ENCODE measurements at places on chromosomes 13 and 19.
A peak's percentile ranks its signal among the peaks of the same experiment; 100 is the strongest.

GRCh38 chr19:685454-685931, 9.3 kb downstream of the FSTL3 start:
- DNase-seq, result no peak

DNA sequence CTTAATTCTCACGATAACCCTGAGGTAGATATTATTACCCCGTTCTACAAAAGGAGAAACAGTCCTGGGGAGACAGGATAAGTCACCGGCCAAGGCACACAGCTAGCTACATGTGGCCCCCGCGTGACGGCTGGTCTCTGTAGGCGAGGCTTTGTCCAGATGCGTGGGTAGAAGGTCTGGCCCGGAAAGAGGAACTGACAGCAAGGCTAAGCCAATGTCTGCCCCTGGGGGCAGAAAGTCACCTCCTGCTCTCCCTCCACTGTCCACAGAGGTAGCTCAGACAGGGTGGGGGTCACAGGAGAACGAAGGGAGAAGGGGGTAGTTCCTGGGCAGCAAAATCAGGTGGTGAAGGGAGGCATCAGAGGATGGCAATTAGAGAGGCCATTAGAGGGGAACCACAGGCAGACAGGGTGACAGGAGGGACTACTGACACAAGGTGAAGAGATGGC, 1.8 kb downstream of the APOC4 start:
- DNase-seq, result no peak

DNA sequence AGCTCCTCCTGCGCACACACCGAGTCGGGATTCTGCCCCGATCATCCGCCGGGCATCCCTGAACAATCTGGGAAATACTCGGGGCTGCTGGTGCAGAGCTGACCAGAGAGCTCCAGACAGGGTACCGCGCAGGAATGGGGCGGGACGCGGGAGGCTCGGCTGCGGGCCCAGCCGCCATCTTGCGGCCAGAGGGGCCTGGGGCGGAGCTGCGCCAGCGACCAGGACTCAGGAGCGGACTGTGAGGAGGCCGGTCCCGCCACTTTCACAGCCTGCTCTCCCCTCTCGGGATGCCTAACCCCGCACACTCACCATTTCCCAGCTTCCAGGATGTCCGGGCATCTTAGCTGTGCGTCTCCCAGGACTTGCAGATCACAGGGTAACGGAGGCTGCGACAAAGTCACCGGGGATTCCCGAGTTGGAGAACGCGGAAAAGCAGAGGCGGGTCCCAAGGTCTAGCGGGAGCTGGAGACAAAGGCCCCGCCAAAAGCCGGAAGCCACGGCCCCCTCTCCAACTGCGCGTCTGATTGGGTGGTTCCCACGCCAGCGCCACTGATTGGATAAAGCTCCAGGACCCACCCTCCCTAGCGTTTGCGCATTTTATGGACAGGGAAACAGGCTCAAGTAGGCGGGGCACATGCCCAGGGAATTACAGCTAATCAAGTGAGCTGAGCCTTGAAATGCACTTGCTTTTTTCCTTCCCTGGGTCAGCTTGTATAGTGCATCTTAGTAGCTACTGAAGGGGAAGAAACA, 15.8 kb upstream of the ZNF43 start:
- DNase-seq, result peak; percentile 97

DNA sequence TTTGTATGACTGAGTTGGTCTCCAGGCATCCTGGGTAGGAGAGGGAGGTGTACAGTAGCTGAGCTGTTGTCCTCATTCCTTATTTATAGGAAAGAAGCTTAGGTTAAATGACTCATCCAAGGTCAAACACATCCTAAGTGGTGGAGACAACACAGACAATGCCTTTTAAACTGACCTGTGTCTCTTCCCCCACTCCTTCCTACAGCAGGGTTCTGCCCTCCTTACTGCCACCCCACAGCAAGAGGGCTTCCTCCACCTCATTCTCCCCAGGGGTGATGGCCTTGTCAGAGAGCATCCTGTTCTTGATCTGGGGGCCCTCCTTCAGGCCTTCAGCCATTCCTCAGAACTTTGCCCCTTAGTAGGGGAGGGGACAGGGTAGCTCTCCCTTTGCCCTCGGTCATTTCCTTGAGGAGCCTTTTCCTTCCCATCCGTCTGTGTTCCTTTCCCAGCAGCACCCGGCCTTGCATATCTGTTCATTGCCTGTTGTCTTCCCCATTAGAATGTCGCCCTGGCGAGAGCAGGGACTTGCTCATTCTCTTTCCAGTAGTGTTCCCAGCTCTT, 48.2 kb upstream of the GPI start:
- peak; percentile 21 for DNase-seq

GRCh38 chr13:55090612-55091011, 2050.1 kb upstream of the PRR20A start:
- DNase-seq, result no peak

DNA sequence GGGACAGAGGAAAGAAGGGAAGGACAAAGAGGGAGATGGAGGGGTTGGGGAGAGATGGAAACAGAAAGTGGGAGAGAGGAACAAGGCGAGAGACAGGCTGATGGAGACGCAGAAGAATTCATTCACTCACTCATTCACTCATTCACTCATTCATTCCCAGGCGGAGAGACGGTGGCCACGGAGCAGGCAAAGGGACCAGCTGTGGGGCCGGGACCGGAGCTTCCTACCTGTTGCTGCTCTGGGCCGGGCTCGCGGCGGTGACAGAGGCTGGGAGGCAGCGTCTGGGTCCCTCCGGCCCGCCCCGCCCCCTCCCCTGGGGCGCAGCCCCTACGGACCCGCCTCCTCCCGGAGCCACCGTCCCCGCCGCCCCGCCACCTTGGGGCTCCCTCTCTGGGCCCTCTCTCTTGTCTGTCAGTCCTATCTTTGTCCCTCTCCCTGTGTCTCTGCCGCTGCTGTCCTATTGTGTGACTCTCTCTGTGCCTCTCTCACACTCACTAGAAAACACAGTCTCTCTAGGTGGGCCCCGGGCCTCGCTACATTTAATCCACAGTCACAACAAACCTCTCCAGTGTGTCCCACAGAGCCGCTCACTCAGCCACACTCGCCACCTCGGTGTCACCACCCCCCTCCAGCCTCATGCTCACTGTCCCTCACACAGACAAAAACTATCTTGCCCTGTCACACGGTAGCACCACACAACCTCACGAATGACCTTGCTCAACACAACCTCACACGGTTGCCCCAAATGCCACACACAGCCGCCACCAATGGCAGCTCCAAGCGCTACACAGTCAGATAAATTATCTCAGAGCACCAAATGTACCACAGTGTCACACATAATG, at the start of gene GNG8:
Gene GNG8, minus strand, starts transcription at position 283 of the 842 bp plus-strand sequence. CDS start 1,520 bp downstream, outside the sequence.
- no peak for DNase-seq

- DNase-seq, result no peak
Observed at GRCh38 chr19:33690378-33691029, 68.8 kb downstream of the CHST8 start.

DNA sequence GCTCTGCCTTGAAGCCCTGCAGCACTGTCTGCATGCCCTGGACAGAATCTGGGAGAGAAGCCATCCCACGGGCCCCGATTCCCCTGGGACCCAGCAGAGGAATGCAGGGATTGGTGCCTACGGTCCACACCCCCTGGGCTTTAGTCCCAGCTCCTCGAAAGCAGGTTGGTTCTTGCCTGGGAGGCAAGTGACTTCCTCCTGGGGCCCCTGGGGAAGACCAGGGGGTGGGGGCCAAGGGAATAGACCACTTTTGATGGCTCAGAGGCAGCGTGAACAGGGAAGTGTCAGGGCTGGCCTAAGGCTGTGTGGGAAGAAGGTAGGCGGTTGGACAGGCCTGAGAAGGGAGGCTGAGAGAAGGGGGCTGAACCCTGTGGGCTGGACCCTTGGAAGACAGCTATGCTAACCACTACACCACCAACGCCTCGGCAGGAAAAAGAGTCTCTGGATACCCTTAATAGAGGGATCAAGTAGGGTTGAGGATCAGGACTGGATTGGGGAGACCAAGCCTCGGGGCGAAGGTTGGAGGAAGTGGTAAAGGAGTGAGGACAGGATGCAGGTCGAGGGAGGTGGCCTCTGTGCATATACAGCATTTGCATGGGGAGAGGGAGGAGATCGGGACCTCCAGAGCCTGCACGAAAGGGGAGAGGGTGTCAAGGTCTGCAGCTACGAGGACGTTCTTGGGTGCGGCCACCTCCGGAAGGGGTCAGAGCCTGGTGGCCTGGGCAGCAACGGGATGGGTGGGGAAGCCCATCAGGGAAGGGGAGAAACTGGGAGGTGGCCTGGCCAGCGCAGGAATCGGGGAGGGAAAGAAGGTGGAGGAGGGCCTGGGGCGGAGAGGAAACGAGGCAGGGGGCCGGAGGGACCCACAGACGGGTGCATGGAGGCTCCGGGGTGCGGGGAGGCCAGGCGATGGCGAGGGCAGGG, 709 bp downstream of the DPP9 start:
- DNase-seq, result peak; percentile 76

DNA sequence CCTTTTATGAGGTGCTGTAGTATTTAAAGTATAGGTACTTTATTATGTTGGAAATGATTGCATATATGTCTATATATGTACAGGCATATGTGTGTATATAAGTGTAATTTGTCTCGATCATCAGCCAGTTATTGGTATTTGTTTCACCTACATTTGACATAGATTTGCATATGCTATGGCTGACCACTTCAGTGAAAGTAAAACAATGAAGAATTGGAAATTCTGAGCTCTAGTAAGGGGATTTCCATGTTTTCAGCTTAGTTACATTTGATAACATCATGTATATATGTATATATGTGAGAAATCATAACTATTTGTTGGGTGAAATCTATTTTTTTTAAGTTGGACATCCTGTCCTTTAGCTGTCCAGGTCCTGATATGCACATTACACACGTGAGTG, 1303.9 kb downstream of the EFNB2 start:
- no peak for DNase-seq

- no peak for DNase-seq
Observed at GRCh38 chr19:2726904-2727639, 5.9 kb upstream of the DIRAS1 start.

DNA sequence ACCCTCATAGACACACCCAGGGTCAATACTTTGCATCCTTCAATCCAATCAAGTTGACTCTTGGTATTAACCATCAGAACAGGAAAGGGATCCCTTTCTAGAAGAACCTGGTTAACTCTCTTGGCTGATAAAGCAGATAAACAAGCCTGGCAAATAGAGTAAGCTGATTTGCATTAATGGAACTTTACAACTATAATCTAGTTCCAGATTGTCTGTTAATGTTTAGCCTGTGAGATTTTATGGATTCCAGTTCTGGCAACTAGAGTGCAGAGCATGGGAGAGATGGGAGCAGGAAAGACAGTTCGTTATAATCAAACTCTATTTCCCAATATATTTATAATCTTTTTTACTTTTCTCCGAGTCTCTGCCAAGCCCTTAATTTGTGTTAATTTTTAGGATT, 272.6 kb upstream of the KLHL1 start:
- DNase-seq, result no peak

- no peak for DNase-seq
Observed at GRCh38 chr19:30063650-30064347, 121.8 kb downstream of the URI1 start.

GRCh38 chr19:5809053-5809452, 4.2 kb downstream of the NRTN start:
- no peak for DNase-seq

DNA sequence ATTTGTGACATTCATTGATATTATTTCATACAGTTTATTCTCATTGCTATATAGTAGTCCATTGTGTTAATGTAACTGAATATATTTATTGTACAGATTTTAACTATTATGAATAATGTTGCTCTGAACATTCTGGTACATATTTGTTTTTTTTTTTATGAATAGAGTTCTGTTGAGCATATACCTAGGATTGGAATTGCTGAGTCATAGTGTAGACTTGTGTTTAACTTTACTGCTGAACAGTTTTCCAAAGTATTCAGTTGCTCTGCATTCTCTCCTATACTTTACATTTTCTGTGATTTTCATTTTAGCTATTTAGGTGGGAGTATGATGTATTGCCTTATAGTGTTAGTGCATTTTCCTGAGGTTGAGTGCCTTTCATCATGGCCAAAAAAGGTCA, 97.5 kb downstream of the MAB21L1 start:
- peak; percentile 16 for DNase-seq

GRCh38 chr19:9313756-9314155, 4.1 kb upstream of the ZNF699 start:
- DNase-seq, result no peak

DNA sequence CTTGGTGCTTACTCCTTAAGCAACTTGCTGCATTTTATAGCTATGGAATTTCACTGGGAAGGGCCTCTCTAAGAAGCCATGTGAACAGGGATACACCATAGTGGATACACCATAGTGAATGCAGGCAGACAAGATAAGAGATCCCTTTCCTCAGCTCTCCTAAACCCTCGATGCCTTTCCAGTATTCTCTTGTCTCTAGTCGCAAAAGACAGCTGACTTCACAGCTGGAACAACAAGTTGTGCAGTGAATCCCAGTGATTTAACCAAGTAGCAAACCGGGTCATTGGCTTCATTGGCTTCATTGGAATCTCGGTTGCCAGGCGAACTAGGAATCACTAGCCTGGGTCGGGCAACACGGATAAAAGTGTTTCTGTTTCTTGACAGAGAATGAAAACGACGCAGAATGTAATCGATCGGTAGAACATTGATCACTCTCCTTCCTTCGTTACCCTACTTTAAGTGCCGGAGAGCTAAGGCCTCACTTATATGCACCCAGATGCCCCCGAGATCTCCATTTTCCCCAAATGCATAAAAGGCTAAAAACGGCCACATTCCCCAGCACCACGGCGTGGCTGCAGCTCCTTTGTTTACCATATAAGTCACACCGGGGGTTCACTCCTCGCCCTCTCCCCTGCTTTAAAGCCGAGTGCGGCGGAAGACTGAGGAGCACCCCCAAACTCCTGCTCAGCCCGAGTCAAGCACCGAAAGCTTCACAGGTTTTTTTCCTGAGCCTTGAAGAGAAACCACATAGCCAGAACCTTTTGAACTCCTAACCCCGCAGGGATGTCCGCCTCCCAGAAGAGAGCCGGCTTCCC, 674 bp downstream of the TRPC4 start:
- peak; percentile 59 for DNase-seq

GRCh38 chr13:62418872-62419271, 1003.2 kb upstream of the PCDH20 start:
- DNase-seq, result peak; percentile 2

GRCh38 chr13:97359181-97360057, 74.5 kb upstream of the RAP2A start:
- DNase-seq, result peak; percentile 67

DNA sequence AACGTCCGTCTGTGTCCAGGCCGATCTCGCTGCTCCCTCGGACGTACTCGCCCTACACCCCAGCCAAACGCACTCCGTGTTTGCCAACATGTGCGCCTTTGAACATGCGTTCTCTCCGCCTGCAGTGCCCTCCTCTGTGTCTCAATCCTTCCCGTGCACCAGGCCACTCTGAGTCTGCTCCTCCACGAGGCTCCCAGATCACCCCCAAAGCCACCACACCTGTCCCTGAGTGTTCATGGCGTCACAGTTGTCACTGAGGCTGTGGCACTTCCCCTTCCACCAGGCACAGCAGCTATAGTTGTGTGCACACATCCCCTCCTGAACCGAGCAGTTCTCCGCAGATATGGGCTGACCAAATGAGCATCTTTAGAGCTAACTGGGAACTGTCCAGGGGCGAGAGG, 35.6 kb downstream of the RASA3 start:
- DNase-seq, result no peak

- no peak for DNase-seq
Observed at GRCh38 chr13:68550330-68550729, 1320.2 kb upstream of the PCDH9 start.

All from fibroblast of skin of back (primary cell).